ENCODE measurements at places on chromosomes 4 and X.

GRCh38 chrX:38891641-38892413 lies 90.6 kb downstream of the MID1IP1 start:
- DNase-seq = no peak

DNA sequence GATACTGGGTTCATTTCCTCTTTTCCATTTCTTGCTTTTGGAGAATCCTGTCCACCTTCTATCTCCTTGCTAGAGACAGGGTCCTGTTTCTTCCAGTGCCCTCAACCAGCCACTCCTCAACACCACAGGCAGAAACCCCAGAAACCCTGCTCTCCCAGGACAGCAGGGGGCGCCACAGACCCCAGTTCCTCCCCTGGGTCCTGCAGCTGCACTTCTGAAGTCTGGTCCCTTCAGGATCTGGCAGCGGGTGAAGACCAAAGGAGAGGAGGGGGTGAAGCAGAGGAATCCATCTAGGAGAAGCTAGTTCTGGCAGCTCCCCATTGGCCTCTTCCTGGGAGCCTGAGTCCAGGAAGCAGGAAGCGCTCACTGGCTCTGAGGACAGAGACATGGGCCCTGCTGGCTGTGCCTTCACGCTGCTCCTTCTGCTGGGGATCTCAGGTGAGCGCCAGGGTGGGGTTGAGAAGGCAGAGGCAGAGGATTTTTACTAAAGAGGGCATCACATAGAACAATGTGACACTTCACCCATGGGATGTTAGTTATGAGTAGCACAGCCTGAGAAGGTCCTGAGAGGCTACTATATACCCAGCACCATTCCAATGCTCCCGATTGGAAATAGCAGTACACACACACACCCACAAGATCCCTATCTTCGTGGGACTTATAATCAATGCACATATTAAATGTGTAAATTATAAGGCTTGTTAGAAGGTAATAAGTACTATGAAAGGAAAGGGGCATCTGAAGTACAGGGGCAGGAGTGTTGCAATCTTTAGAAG lies at the start of gene PRSS48:
Gene PRSS48, plus strand, starts transcription at position 375 of the 776 bp plus-strand sequence. Its CDS starts 12 bp downstream, at position 387.
- no peak for DNase-seq

- no peak for DNase-seq
These were observed 3.7 kb downstream of the HHIP start for GRCh38 chr4:144649646-144650045.

GRCh38 chr4:20681271-20681670 lies 19.0 kb upstream of the PACRGL start:
- no peak for DNase-seq

- no peak for DNase-seq
These were observed 51.2 kb upstream of the TADA2B start for GRCh38 chr4:6991771-6992557.

DNA sequence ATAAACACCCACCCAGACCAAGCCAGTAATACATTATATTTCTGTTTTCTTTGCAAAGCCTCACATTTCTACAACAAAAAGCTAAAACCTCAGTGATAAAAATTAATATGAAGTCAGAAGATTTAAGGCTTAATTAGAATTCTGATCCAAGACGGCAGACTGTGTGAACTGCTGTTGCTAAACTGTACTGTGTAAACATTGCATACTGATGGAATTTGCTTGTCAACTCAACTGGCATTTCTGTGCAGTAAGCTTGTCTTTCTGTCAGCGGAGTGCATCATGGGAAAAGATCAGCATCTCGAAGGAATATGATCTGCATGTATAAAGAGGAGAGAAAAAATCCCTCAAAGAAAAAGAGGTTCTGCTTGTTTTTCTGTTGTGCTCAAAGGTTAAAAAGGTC lies 69.4 kb upstream of the SPANXB1 start:
- no peak for DNase-seq

- peak; percentile 66 for DNase-seq
These were observed 6.0 kb upstream of the SH3TC1 start for GRCh38 chr4:8192748-8193738.

- no peak for DNase-seq
These were observed 70.9 kb upstream of the FAT4 start for GRCh38 chr4:125243789-125244397.

DNA sequence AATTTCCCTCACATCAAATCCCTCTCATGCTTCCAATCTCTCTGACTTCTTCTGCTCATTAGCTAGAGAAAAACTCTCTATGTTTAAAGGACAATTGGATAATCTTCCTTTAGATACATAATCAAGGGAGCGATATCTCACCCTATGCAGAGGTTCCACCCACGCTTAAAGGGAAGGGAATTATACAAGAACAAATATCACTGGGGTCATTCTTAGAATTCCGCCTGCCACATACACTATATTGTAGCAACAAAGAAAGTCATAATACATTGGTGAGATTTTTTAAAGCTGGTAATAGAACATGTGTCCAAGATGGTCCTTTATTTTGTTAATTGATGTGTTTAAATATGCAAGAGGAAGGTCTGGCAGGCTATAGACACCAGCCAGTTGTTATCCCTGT lies 31.5 kb downstream of the NKX6-1 start:
- no peak for DNase-seq

- no peak for DNase-seq
These were observed 53.6 kb downstream of the ANAPC4 start for GRCh38 chr4:25430630-25431029.

DNA sequence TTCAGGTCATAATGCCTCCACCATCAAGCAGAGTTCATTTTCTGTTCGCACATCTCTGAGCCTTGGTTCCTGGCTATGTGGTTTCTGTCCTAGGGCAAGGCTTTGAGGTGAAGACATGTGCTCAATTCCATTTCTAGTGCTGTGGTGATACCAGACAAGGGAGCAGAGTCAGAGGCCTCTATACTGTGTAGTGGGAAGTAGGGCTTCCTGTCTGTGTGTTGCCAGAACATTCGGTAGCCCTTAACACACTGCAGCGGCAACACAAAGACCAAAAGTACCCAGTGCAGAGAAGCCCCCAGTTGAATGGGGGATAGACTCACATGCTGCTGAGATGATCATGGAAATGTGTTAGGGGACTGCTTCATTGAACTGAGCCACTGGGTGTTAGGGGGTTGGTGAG lies 56.4 kb downstream of the STARD8 start:
- DNase-seq = no peak

DNA sequence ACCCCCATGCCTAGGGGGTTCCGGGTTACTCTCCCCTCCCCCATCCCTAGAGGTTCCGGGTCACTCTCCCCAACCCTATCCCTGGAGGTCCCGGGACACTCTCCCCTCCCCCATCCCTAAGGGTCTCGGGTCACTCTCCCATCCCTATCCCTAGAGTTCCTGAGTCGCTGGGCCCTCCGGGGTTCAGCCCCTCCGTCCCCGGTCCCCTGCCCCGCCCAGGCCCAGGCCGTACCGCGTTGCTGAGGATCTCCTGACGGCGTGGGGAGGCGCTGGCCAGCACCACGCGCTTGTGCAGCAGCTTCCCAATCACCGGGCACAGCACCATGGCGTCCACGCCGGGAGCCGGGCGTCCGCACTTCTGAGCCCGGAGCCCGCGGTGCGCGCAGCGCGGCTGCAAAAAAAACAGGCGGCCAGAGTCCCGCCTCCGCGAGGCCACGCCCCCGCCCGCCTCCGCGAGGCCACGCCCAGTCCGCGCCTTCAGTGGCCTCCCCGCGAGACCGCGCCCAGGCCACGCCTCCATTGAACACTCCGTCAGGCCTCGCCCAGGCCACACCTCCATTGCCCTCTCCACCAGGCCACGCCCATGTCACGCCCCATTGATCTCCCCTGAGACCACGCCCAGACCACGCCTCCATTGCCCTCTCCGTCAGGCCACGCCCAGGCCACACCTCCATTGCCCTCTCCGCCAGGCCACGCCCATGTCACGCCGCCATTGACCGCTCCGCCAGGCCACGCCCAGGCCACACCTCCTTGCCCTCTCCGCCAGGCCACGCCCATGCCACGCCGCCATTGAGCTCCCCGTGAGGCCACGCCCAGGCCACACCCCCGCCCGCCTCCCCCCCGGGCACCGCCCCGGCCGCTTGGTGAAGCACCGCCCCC lies at the start of gene ASMTL:
Gene ASMTL, minus strand, starts transcription at position 394 of the 879 bp plus-strand sequence. Its CDS starts 69 bp downstream, at position 325.
- peak; percentile 100 for DNase-seq

DNA sequence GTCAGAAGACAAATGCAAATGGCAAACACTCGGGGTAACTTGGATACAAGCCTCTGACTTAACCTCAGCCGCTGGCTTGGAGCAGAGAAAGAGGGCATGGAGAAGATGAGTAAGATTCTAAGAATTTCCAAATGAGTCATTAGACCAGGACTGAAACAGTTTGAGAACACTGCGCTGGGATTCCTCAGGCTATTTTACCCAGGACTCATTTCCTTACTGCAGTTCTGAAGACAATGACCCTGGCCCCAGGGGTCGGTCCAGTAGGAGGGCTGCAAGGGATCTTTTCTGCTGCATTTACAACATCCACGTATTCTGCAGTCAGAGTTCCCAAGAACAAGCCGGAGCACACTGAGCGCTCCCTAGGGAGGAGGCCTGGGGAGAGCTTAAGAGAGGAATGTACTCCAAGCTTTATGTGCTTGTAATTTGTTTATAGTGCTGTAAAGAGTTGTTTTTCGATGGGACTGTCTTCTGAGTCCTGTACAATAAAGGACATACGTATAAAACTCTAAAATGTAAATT lies 27.3 kb upstream of the SORBS2 start:
- no peak for DNase-seq

GRCh38 chr4:94961420-94961819 lies 203.7 kb downstream of the BMPR1B start:
- DNase-seq = no peak

DNA sequence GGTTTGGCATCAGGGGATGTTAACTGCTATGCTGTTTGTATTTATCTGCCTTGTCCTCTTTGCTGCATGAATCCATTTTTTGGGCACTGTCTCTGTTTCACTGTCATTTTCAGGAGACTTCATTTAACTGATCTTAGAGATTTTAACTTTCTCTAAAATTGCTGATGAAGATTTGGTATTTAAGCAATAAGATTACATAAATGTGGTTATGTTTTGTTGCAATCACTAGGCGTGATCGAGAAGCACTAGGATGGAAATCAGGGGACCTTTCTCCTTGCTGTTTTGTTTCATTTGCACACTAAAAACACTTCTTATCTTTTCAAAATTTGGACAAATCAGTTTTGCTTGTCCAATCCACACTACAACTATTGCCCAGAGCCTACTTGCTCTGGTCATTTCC lies 15.4 kb downstream of the CXCL2 start:
- DNase-seq = no peak

DNA sequence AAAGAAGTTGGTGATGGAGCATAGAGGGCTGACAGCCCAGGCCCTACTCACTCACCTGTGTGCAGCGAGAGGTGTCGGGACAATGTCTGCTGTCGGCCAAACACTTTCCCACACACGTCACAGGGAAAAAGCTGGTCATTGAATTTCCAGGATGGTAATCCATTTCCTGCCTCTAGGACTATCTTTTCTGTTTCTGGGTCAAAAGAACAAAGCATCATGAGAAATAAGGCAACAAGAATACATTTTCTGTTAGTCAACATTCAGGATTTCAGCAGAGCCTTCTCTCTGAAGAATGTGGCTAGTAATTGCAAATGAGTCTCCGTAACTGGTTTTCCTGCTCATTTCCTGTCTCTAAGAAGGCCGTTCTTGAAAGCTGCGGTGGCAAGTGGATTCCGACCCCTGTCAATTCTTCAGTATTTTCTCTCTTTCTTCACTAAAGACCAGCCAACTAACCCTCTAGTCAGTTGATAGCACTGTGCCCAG lies 99.4 kb downstream of the C4orf51 start:
- no peak for DNase-seq

GRCh38 chrX:136196691-136197155 lies 49.4 kb downstream of the FHL1 start:
- no peak for DNase-seq

- no peak for DNase-seq
These were observed 35.3 kb downstream of the ZBTB49 start for GRCh38 chr4:4325321-4325720.

- DNase-seq = no peak
These were observed 32.4 kb upstream of the RBPJ start for GRCh38 chr4:26288355-26288909.

DNA sequence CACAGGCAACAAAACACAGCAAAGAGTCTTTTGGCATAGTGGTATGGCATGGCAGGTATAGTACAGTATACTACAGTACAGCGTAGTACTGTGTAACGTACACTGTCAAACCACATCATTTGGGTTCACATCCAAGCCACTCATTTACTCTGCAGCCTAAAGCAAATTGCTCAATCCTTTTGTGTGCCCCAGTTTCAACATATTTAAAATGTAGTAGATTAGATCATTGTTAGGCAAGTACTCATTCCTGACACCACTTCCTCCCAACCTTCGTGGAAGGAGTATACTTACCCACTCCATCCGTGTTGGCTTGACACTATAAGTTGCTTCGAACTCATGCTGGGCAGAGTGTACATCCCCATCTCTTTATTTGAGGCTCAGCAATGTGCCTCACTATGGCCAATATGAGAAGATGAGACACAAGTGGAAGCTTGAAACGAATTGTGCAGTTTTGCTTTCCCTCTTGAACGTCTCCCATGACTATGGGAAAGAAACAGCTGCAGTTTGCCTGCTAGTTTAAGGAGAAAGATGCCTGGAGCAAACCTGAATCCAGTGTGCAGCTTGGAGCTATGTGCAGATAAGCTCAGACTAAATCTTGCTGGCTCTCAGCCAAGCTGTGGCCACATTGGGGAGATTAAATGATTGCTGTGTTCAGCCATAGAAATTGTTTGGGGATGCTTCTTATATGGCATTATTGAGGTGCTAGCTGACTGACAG lies 85.7 kb upstream of the TBL1X start:
- no peak for DNase-seq

DNA sequence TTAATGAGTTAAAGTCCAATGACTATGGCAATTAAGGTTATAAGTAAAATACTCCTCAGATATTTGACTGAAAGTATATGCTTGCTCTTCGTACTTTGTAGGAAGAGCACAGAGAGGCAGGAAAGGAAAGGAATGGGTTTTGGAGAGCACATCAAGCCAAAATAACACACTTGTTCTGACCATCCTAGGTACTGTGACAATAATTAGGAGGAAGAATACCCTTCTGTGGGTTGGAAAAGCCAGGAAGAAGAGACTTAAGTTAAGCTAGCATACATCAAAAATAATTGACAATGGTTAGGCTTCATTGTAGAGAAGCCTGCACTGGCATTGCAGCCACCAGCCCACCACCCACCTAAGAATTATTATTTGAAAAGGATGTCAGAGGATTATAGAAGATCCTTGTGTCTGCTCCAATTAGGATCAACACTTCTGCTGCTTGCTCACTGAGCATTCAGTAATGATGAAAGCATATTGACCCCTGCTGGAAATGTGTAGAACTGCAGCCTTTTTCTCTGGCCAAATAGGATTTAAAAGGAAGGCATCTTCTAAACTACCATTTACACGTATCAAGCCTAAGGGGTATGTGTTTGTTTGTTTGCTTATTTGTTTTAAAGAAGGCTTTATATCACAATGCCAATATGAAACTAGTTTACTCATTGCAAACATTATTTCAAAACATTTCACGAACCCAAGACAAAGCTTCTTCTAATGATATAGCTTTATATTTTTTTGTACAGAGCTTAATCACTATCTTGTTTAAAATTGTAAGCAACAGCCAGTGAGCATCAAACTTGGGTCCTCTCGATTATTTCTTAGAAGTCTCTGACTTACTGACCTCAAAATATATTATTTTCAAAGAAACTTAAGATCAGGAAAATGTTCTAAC lies 286.2 kb upstream of the TET2 start:
- no peak for DNase-seq

- no peak for DNase-seq
These were observed 104.8 kb upstream of the ENPEP start for GRCh38 chr4:110371016-110371770.

GRCh38 chrX:18406531-18407266 lies 18.7 kb upstream of the CDKL5 start:
- no peak for DNase-seq
